Ovary (tissue), 10 donors: ENCODE measurements at places on chromosomes 12 and 14. TPM values are rescaled to one million over a fixed set of nuclear protein-coding genes. Genes with fewer than 3 reads are reported as not detected.

DEGS2 gene
- 7.9 TPM for total RNA-seq

PRIMA1 gene
- 4.3 TPM for total RNA-seq

LYZ gene
- total RNA-seq = 11.6 TPM

TCTN1 gene
- total RNA-seq = 122 TPM

KRT83 gene
- not detected for total RNA-seq

PTPRQ gene
- total RNA-seq = 0.30 TPM

PRKD1 gene
- 22.7 TPM for total RNA-seq

NINJ2 gene
- not detected for total RNA-seq

C3AR1 gene
- 5.1 TPM for total RNA-seq

ZNF268 gene
- 26.0 TPM for total RNA-seq

ATF7IP gene
- 34.8 TPM for total RNA-seq

VRTN gene
- total RNA-seq = not detected

NPAS3 gene
- total RNA-seq = 15.4 TPM

CD27 gene
- total RNA-seq = 0.60 TPM

- no peak overlapping the region for H3K27ac ChIP-seq
- H3K4me3 ChIP-seq = no peak overlapping the region
- DNase-seq = no peak
- H3K27me3 ChIP-seq = no peaks in the 10 kb centered on the region
- H3K36me3 ChIP-seq = no peaks in the 10 kb centered on the region
Measured at GRCh38 chr12:85147331-85147730, 111.2 kb downstream of the LRRIQ1 start.

DNA sequence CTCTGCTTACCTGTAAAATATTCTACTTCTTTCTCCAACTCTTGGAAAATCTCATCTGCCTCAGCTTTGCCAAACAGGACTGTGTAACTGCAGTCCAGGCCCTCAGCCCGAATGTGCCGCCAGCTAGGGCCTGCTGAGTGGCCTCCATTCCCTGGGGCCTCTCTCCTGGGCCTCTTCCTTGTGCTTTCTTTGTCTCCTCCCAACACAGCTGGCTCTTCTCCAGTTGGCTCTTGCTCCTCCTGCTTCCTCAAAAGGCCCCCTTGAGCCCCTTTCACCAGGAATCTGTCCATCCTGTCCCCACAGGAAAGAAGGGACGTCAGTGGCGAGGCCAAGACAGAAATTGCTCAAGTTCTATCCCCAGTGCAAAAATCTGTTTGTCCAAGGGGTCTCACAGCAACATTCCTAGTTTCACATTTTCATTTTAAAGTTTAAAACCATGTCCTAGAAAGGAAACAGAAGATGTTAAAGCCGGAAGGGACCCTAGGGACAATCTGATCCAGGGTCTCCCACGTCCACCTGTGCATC is 713 bp downstream of the ALKBH2 start:
- no peaks in the 10 kb centered on the region for H3K36me3 ChIP-seq
- H3K4me1 ChIP-seq = peaks cover 6% of the 10 kb centered on the region
- no peak for DNase-seq
- H3K27me3 ChIP-seq = no peaks in the 10 kb centered on the region
- peak overlapping the region; percentile 48 for H3K4me3 ChIP-seq
- H3K27ac ChIP-seq = peak overlapping the region; percentile 63

DNA sequence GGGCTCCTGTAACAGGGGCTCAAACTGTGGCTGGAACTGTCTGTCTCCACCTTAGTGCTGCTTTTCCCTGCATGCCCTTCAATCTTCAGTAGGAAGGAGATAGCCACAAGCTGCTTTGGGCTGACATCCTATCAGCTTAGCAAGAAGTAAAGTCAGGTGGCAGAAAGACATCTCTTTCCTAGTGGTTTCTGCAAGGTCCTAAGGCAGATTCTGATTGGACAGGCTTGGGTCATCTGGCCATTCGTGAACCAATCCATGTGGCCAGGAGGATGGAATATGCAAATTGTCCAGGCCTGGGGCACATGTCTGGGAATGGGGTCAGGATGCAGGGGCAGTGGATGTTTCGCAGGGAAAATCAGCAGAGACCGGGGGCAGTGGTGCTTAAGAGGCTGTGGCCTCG is 5.2 kb downstream of the RITA1 start:
- no peaks in the 10 kb centered on the region for H3K36me3 ChIP-seq
- H3K4me1 ChIP-seq = peaks cover 11% of the 10 kb centered on the region
- no peak for DNase-seq

DNA sequence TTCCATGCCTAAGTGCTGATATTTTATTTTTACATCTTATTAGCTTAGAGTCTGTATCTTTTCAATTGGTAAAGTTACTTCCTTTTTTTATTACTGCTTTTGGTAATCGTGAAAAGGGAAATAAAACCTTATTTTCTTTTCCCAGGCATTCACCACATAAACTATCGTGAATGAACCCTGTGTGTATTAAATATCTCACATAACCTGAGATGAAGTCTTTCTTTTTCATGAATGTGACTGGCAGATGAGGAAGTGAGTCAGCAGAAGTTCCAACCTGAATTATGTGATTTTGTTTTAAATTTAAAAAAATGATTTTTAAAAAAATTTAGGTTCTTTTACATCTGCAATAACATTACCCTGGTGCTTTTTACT is 26.0 kb downstream of the MYBPC1 start:
- no peak overlapping the region for H3K4me3 ChIP-seq
- H3K27ac ChIP-seq = no peak overlapping the region
- no peak for DNase-seq
- H3K4me1 ChIP-seq = no peaks in the 10 kb centered on the region
- H3K27me3 ChIP-seq = no peaks in the 10 kb centered on the region

GRCh38 chr14:24233538-24233866 is 773 bp downstream of the GMPR2 start:
- H3K27ac ChIP-seq = no peak overlapping the region
- peak overlapping the region; percentile 84 for H3K4me3 ChIP-seq
- H3K4me1 ChIP-seq = peaks cover 8% of the 10 kb centered on the region
- DNase-seq = no peak
- no peaks in the 10 kb centered on the region for H3K27me3 ChIP-seq

DNA sequence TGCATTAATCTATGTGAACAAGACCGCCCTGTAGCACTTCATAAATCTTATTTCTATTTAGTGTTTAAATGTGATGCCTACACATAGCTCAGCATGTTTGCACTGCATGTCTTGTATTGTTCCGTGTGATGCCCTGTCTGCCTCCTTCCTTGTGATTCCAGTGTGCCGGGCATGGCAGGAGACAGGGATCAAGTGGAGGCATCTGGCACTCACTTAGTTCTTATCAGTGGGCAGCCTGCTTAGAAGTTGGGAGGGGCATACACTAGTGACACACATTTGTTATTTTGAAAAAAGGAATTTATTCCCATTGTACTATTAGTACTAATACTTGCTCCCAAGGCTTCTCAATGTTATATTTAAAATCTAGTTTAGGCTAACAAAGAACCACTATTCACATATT is 176.4 kb downstream of the KCNA5 start:
- H3K4me1 ChIP-seq = no peaks in the 10 kb centered on the region
- H3K27ac ChIP-seq = no peak overlapping the region
- DNase-seq = no peak
- no peaks in the 10 kb centered on the region for H3K27me3 ChIP-seq
- no peak overlapping the region for H3K4me3 ChIP-seq
- no peaks in the 10 kb centered on the region for H3K36me3 ChIP-seq

GRCh38 chr14:95311752-95312151 is 8.0 kb downstream of the CLMN start:
- no peaks in the 10 kb centered on the region for H3K27me3 ChIP-seq
- no peaks in the 10 kb centered on the region for H3K36me3 ChIP-seq
- H3K4me3 ChIP-seq = no peak overlapping the region
- DNase-seq = no peak
- no peaks in the 10 kb centered on the region for H3K4me1 ChIP-seq

- no peaks in the 10 kb centered on the region for H3K4me1 ChIP-seq
- H3K27me3 ChIP-seq = no peaks in the 10 kb centered on the region
- H3K36me3 ChIP-seq = no peaks in the 10 kb centered on the region
- no peak overlapping the region for H3K27ac ChIP-seq
Measured at GRCh38 chr14:81018684-81019083, 63.3 kb downstream of the TSHR start.

GRCh38 chr12:120067901-120068300 is 48.7 kb downstream of the RAB35 start:
- no peaks in the 10 kb centered on the region for H3K36me3 ChIP-seq
- H3K4me1 ChIP-seq = no peaks in the 10 kb centered on the region
- no peak for DNase-seq
- no peak overlapping the region for H3K4me3 ChIP-seq
- no peaks in the 10 kb centered on the region for H3K27me3 ChIP-seq

- peak overlapping the region; percentile 20 for H3K4me3 ChIP-seq
- H3K36me3 ChIP-seq = no peaks in the 10 kb centered on the region
- no peak for DNase-seq
- peak overlapping the region; percentile 33 for H3K27ac ChIP-seq
- peaks cover 9% of the 10 kb centered on the region for H3K4me1 ChIP-seq
- no peaks in the 10 kb centered on the region for H3K27me3 ChIP-seq
Measured at GRCh38 chr12:56021889-56022497, 1.1 kb downstream of the IKZF4 start.

- DNase-seq = no peak
- H3K4me3 ChIP-seq = no peak overlapping the region
- H3K27me3 ChIP-seq = no peaks in the 10 kb centered on the region
- no peaks in the 10 kb centered on the region for H3K4me1 ChIP-seq
- no peak overlapping the region for H3K27ac ChIP-seq
Measured at GRCh38 chr12:12585115-12585863, 22.6 kb upstream of the DUSP16 start.

GRCh38 chr14:60805841-60806430 is 71.4 kb downstream of the MNAT1 start:
- H3K4me1 ChIP-seq = no peaks in the 10 kb centered on the region
- H3K27me3 ChIP-seq = no peaks in the 10 kb centered on the region
- H3K4me3 ChIP-seq = no peak overlapping the region
- H3K36me3 ChIP-seq = no peaks in the 10 kb centered on the region

- no peaks in the 10 kb centered on the region for H3K4me1 ChIP-seq
- H3K27ac ChIP-seq = no peak overlapping the region
- H3K36me3 ChIP-seq = no peaks in the 10 kb centered on the region
- no peaks in the 10 kb centered on the region for H3K27me3 ChIP-seq
Measured at GRCh38 chr14:69214393-69214792, 23.1 kb downstream of the EXD2 start.

GRCh38 chr14:35927727-35928126 is 101.6 kb downstream of the BRMS1L start:
- H3K27me3 ChIP-seq = no peaks in the 10 kb centered on the region
- H3K4me3 ChIP-seq = no peak overlapping the region
- no peak for DNase-seq

GRCh38 chr12:49121047-49121696 is 10.0 kb downstream of the TUBA1B start:
- H3K27ac ChIP-seq = no peak overlapping the region
- H3K36me3 ChIP-seq = no peaks in the 10 kb centered on the region
- DNase-seq = peak; percentile 44
- H3K4me1 ChIP-seq = no peaks in the 10 kb centered on the region

DNA sequence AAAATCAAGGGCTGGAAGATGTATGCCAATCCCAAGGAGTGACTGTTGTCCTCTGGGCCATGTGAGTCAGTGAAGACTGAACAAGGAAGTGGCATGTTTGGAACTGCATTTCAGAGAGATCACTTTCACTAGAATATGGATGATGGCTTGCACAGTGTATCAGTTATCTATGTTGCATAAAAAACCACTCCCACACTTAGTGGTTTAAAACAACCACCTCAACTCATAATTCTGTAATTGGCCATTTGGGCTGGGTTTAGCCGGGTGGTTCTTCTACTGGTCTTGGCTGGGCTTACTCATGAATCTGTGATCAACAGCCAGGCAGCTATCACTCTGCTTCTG is 15.4 kb downstream of the BDKRB1 start:
- H3K4me3 ChIP-seq = no peak overlapping the region
- no peaks in the 10 kb centered on the region for H3K36me3 ChIP-seq
- H3K4me1 ChIP-seq = no peaks in the 10 kb centered on the region
- DNase-seq = no peak
- H3K27ac ChIP-seq = no peak overlapping the region
- no peaks in the 10 kb centered on the region for H3K27me3 ChIP-seq

GRCh38 chr14:35159742-35160409 is 37.5 kb downstream of the PRORP start:
- no peak overlapping the region for H3K4me3 ChIP-seq
- no peaks in the 10 kb centered on the region for H3K36me3 ChIP-seq
- H3K27ac ChIP-seq = no peak overlapping the region
- no peaks in the 10 kb centered on the region for H3K4me1 ChIP-seq
